ENCODE measurements at places on chromosomes 13 and 19.

- DNase-seq = no peak
Observed at GRCh38 chr19:37955986-37956385, 49.0 kb downstream of the SIPA1L3 start.

DNA sequence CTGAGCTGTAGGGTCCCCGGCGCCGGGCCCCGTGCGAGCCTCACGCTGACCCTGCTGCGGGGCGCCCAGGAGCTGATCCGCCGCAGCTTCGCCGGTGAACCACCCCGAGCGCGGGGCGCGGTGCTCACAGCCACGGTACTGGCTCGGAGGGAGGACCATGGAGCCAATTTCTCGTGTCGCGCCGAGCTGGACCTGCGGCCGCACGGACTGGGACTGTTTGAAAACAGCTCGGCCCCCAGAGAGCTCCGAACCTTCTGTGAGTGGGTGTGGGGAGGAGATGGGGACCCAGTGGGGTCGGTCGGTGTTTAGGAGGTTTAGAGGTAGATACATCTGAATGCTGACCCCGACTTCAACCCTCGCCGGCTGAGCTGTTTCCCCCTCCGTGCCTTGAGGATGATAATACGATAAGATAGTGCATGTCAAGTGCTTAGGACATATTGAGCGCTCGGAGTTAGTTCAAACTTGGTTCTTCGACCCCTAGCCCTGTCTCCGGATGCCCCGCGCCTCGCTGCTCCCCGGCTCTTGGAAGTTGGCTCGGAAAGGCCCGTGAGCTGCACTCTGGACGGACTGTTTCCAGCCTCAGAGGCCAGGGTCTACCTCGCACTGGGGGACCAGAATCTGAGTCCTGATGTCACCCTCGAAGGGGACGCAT, 1.9 kb downstream of the ICAM5 start:
- DNase-seq = no peak

DNA sequence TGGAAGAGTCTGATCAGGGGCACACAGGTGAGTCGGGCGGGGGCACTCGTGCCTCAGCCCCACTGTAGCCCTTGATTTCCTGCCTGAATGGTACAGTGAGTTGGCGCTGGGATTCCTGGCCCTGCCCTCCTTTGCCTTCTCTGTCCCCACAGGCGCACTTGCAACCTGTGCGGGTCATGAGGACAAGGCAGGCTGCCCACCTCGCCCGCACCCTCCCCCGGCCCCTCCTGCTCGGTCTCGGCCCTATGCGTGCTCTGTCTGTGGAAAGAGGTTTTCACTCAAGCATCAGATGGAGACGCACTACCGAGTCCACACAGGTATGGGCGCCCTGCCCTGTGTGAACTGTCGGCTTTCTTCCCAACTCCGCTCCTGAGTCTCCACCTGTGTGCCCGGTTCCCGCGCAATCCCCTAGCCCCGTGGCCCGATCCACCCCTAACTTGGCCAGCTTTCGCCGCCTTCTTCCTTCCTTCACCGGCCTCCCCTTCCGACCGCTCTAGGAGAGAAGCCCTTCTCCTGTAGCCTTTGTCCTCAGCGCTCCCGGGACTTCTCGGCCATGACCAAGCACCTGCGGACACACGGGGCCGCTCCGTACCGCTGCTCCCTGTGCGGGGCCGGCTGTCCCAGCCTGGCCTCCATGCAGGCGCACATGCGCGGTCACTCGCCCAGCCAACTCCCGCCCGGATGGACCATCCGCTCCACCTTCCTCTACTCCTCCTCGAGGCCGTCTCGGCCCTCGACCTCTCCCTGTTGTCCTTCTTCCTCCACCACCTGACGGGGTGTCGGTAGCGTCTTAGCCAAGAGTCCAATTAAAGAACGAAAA, 1.6 kb upstream of the KMT2B start:
- DNase-seq = no peak

DNA sequence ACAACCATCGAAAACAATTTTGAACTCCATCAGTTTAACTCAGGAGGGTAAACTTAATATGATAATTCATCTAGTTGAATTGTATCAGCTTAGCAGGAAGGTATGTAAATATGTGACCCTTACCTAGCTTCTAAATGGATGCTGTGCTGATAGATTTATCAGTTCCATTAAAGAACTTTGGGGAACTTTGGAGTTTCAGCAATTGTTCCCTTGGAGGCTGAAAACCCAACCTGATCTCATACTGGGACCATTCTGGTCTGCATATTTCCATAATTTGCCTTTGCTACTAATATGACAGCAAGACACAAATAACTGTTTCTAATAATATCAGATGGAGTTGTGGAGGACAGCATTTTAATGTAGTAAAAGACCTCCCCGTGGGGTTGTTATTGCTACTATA, 127.8 kb downstream of the GGACT start:
- DNase-seq = no peak

DNA sequence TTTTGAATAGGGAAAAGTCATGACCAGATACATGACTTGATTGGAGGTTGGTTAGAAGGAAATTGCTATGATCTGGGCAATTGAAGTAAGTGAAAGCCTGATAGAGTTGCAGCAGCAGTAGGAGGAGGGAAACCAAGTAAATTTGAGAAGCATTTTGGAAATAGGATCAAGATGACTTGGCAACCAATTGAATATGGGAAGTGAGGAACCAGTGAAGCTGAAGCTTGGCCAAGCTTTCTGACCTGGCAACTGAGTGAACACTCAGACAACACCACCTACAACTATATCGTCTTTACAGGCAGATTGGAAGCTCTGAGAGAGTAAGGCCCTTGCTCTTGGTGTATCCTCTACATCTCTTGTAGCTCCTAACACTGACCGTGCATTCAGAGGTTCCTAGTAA, 16.2 kb upstream of the KATNAL1 start:
- peak; percentile 36 for DNase-seq

GRCh38 chr19:47725759-47726401, 12.7 kb downstream of the EHD2 start:
- no peak for DNase-seq

Data from AG09319 (cell line).